Stimulated activated CD4-positive, alpha-beta T cell treated with anti-CD3 and anti-CD28 coated beads, Interleukin-1b, Interleukin-23, amount 100 ng/mL, for 4 hours (primary cell): ENCODE measurements at places on chromosomes 2 and 18.

DNA sequence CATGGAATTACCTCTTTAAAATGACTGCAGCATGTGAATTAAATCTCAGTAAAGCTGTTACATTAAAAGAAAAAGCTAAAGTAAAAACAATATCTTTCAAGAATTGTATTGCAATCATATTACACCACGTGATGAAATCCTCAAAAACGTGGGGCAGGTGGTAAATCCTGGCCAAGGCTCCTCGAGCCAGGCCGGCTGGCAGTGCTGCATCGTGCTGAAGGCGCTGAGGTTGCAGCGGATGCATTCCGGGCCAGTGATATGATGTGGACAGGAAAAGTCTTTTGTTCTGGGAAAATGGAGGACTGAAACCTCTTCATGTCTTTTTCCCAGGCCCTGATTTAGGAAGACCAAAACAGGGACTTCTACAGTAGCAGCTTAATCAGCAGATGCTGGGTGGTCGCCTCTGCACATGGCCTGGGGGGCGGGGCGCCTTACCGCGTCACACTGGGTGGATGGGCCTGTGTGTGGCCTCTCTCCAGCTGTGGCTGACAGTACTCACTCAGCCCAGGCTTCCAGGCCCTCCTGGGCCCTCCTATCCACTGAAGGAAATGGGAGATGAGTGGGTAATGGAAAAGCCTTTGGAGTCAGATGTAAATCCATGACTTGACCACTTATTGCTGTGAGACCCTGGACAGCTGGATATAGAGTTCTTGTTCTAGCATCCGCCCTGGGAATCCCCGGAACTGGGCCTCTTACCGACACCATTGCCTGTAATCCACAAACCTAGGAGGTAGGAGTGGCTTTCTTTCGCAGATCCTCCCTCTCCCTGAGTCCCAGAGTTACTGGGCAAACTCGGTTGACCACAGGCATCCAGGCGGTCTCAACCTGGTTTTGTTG, 45.1 kb downstream of the PROC start:
- no peak for DNase-seq

GRCh38 chr2:54384301-54385203, 71.6 kb upstream of the SPTBN1 start:
- no peak for DNase-seq

DNA sequence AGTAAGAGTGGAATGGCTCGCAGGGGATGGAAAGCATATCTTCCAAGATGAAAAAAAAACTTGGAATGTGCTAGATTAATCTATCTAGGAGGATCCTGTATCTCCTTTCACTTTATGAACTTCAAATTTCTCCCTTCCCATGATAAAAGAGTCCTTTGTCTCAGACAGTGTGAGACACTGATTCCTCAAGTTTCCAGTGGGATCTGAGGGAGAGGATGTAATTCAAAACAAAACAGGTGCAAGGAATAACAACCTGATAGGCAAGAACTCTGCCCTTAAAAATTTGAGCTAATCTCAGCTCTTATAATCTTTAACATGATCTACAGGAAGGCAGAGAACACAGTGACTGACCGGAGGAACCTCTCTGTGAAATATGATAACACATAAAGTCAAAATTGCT, 162.0 kb upstream of the ZFP36L2 start:
- DNase-seq: no peak

DNA sequence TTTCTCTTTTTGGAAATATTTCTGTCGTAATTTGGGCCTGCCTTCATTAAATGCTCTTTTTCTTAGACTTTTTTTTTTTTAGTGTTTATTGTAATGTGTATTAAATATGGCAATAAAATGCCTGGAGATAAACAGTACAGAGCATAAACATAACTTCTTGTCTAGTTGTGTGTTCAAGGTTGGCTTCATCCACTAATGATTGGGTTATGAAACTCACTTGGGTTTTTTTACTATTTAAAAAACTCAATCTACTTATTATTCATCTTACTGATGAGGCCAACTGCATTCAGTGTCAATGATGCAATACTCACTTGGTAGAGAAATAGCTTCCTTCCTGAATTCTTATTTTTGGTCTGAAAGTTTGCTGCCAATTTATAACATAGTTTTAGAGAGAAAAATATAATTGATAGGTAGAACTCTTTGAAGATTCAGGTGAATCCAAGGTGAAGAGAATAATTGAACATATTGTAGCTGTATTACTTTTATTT, 144.2 kb upstream of the NABP1 start:
- DNase-seq: no peak

GRCh38 chr18:48607056-48607984, 68.5 kb downstream of the CTIF start:
- DNase-seq: no peak

DNA sequence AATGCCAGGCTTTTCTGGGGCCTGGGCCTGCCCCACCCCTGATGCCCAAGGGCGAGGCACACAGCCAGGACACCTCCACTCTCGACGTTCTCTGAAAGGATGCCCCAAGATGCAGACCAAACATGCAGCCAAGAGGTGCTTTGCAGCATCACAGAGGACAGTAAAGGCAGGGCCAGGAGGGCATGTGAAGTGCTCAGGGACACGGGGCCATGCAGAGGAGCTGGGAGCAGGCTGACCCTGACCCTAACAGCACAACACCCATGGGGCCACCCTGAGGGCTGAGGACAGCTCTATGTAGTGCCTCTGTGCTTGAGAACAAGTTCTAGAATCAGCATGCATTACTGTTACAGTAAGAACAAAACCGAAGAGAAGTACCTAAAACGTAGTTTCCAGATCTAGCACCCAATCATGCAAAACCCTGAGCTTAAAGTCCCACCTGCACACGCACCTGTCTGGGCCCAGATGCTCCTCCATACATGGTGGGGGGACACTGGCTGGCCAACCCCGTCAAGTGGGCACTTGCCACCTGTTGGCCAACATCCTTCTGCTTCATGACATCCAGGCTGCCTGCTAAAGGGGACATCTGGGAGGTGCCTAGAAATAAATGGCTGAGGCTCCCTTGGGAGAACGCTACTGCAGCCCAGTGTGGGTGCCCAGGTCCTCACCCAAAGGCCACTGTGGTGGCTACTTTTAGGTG, 15.4 kb downstream of the HS6ST1 start:
- no peak for DNase-seq

DNA sequence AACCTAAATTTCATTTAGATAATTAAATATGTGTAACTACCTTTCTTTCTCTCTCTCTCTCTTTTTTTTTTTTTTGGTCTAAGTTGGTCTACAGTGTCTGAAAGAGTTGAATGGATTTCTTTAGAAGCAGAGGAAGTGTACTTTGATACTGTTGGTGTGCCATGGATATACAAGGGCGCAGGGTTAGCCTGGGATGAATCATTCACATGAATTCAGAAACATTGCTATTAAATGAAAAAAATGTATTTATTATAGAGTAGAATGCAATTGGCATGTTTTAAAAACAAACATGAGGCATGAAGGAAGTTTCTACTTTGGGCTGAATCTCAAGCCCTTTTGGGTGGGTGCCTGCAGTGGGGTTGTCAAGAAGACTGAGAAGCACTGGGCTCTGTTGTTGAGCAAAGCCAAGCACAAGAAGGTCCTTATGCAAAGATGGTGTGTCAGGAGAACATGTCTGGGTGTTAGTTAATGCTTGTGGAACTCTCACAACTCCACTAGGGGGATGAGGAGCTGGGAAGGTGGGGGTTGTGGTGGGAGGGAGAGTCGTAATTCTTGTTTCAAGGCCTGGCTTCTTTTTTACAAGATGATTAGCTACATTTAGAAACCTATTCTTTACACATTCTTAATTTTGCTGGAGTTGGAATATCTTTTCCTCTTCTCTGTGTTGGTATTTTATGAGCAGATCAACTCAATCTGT, 57.9 kb downstream of the LYPD6 start:
- no peak for DNase-seq

- no peak for DNase-seq
These were observed 18.7 kb downstream of the NBEAL1 start for GRCh38 chr2:203033395-203033794.

GRCh38 chr2:159144776-159145614, 141.5 kb downstream of the WDSUB1 start:
- no peak for DNase-seq

GRCh38 chr2:36330473-36331395, 24.8 kb upstream of the CRIM1 start:
- DNase-seq: no peak

- peak; percentile 62 for DNase-seq
These were observed at the start of gene CABYR for GRCh38 chr18:24138789-24139616. Gene CABYR, plus strand, starts transcription at chr18:24139062. Its CDS starts 4,053 bp downstream, at chr18:24143115.

DNA sequence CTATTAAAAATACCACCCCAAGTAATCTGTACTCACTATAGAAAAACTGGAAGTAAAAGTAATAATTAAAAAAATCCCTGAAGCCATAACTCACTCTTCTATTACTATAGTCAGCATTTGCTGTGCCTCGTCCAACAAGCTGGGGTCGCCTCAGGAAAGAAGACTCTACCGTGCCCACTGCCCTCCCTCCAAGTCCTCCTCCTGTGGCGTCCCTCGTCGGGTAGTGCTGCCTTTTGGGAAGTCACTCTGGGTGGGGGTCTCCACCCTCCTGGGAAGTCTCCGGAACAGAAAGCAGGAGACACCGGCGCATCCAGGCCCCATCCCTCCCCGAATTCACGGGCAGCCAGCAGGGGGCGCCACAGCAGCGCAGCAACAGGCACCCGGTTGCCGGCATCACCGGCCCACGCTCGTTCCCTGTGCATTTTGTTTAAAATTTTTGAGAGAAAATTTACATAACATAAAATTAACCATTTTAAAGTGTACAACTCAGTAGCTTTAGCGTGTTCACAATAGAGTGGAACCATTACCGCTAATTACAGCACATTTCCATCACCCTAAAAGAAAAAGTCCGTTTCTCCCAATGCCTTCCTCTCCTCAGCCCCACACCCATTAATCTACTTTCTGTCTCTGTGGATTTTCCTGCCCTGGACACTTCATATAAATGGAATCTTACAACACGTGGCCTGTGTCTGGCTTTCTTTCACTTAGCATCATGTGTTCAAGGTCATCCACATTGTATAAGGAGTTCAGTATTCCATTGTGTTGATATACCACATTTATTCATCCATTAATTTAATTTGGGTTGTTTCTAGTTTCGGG, 62.2 kb downstream of the ADNP2 start:
- no peak for DNase-seq

GRCh38 chr2:186641807-186642321, 52.0 kb upstream of the FAM171B start:
- no peak for DNase-seq

GRCh38 chr2:167550448-167550847, 662.2 kb downstream of the XIRP2 start:
- no peak for DNase-seq

- DNase-seq: no peak
These were observed 211.6 kb upstream of the TNP1 start for GRCh38 chr2:217071416-217071815.

- DNase-seq: no peak
These were observed 151.1 kb upstream of the LHCGR start for GRCh38 chr2:48906633-48907032.

GRCh38 chr18:66735933-66736332, 132.0 kb upstream of the CDH19 start:
- DNase-seq: no peak

- DNase-seq: no peak
These were observed 55.1 kb upstream of the MAPRE3 start for GRCh38 chr2:26915316-26915715.

- no peak for DNase-seq
These were observed 31.5 kb downstream of the NOL10 start for GRCh38 chr2:10658041-10658913.

- no peak for DNase-seq
These were observed 799.6 kb upstream of the HS6ST1 start for GRCh38 chr2:129118296-129118695.

- DNase-seq: no peak
These were observed 42.6 kb downstream of the STK17B start for GRCh38 chr2:196128749-196129148.

GRCh38 chr2:72917877-72918553, 696 bp downstream of the EMX1 start:
- no peak for DNase-seq
